Fibroblast of skin of right quadriceps (primary cell): ENCODE measurements at places on chromosomes 5 and 9.
A peak's percentile ranks its signal among the peaks of the same experiment; 100 is the strongest.

DNA sequence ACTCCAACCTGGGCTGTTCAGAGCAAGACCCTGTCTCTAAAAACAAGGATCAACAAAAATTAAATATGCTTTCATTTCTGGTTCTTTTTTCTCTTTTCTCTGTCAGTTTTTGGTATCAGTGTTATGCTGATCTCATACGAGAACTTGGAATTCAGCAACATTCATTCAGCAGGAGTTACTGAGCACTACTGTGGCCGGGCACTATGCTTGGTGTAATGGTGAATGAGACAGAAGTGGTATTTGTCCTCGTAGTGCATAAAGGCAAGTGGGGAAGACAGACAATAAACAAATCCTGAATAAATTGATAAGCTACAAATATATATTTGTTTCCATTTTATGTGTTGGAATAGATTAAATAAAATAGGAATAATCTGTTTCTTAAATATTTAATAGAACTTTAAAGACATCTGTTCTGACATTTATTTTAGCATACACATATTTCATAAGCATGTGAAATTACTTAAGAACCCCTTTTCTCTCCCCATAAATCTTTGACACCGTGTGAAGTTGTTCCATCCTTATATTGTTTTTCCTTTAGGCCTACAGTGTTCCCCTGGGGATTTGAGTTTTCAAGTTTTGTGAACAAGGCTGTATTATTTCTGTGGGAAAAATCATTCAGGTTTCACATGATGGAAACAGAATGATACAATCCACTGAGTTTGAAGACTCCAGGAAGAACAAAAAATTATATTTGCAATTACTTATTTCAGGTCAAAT is 24.6 kb downstream of the UBAP1 start:
- DNase-seq: no peak

- no peak for DNase-seq
Observed at GRCh38 chr5:132473019-132473531, 17.5 kb downstream of the IRF1 start.

GRCh38 chr5:24854850-24855249 is 210.1 kb upstream of the CDH10 start:
- DNase-seq: no peak

- DNase-seq: no peak
Observed at GRCh38 chr5:133368916-133369783, 243.2 kb downstream of the FSTL4 start.

GRCh38 chr5:11700391-11700790 is 203.9 kb downstream of the CTNND2 start:
- DNase-seq: no peak

DNA sequence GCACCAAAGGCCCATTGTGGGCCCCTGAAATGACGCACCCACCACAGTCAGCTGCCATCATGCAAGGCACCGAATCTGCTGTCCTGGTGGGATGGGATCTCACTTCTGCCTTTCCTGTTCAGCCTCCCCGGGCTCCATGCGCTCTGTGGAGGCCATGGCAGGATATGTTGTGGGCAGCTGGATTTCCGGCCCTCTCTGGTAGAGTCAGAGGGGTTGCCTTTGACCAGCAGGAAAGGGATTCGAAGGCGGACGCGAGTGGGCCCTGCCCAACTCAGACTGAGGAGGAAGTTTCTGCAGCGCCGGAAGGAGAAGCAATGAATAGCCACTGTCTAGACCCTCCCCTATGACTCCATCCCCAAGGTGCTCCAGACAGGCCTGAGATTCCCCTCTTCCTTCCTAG is 35.5 kb downstream of the GADD45G start:
- DNase-seq: no peak

- no peak for DNase-seq
Observed at GRCh38 chr5:76099756-76100155, 16.6 kb downstream of the SV2C start.

DNA sequence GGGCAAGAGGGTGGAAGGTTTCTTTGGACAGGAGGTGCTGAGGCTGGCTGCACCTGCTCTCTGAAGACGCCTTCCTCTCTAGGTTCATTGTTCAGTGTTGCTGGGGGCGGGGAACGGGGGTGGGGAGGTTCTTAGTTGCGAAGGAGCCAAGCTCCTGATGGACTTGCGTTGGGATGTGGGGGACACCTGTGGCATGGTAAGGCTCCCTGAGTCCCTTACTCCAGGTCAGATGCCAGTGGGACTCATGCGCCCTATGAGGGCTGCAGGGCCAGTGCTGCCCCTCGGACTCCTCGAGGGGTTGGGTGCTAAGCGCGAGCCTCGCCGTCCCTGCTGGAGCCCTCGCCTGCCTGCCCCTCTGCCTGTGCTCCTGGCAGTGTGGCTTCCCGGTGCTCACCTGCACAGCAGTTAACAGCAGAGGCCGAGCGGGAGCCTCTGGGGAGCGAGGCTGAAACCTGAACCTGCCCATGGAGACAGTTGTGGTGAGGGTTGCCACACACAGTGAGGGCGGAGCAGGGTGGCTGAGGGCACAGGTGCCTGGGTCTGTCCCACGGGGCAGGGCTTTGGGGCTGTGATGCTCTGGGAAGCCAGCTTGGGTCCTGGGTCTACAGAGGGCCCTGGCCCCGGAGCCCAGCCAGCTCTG is 5.5 kb downstream of the RNU6ATAC start:
- DNase-seq: no peak

- peak; percentile 30 for DNase-seq
Observed at GRCh38 chr5:94021246-94021645, 279.8 kb upstream of the POU5F2 start.

DNA sequence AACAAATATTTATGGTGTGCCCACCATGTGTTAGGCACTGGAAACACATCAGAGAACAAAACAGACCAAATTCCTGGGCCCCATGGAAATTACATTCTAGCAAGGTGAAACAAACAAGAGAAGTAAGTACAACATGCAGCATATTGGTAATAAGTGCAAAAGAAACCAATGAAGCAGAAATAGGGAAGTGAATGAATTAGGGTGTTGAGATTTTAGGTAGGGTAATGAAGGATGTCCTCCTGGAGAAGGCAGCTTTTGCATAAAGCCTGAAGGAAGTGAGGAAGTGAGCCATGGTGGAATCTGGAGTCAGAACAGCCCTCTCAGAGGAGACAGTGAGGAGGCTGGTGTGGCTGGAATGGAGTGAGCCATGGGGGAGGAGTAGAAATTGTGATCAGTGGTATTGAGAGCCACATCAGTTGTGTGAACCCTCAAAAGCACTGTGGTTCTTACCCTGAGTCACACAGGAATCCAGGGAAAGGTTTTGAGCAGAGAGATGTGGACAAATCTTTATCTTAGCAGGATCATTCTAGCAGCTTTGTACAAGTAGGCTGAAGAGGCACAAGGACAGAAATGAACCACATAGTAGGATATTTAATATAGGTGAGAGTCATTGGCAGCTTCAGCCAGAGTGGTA is 52.7 kb upstream of the ARL15 start:
- peak; percentile 47 for DNase-seq

DNA sequence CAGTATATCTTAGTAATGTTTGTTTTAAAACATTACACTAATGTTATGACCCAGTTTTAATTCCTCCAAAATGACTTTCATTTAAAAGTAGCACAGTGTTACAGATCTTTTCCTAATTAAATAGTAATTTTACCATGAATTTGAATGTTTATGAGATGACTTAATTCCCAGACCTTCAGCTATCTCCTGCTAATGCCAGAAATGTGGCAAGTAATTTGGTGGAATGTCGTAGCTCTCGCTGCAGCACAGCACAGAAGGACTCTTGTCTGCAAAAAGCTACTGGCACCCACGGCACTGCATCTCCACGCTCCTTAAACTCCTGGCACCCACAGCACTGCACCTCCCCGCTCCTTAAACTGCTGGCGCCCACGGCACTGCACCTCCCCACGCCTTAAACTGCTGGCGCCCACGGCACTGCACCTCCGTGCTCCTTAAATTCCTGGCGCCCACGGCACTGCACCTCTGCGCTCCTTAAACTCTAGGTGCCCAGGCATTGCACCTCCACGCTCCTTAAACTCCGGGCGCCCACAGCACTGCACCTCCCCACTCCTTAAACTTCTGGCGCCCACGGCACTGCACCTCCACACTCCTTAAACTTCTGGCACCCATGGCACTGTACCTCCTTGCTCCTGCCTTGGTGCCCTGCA is 163.1 kb downstream of the CDK5RAP2 start:
- DNase-seq: peak; percentile 32

GRCh38 chr5:126568206-126568755 is 26.7 kb downstream of the ALDH7A1 start:
- DNase-seq: no peak

DNA sequence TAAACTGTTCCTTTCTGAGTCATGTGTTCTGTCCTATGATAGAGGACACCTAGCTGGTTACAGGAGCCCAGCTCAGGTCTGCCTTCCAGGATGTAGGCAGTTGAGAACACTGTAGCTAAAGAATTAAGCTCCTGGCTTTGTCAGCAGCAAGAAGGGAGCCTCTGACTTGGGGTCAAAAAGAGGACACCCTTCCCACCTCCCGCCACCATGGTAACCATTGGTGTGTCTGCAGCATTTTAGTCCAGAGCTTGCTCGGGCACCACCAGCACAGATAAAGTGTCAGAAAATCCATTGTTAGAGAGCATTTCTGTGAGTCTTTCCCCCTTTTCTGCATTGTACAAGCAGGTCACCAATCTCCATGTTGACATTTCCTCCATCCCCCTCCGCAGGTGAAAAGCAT is 181.7 kb downstream of the DOCK8 start:
- no peak for DNase-seq

DNA sequence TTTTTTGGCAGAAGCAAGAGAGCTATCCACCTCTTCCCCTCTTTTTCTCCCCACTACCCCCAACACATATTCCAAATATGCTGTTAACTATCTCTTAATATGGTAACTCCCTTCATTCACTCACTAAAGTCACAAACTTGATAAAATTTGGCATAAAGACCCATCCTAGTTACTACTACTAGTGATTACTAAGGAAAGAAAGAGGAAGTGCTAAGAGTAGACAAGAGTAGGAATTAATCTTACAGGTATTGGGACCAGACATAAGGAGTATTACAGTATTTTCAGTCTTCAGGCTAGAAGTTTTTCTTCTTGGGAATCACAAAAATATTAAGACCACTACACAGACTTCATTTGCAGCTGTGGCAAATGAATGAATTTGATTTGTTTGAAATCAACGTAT is 2.2 kb downstream of the ADAMTS6 start:
- no peak for DNase-seq

- peak; percentile 11 for DNase-seq
Observed at GRCh38 chr5:146081556-146081955, 23.8 kb downstream of the PLAC8L1 start.

GRCh38 chr9:35696520-35697215 is 6.9 kb upstream of the TPM2 start:
- peak; percentile 32 for DNase-seq

GRCh38 chr9:109316207-109316640 is 4.6 kb downstream of the EPB41L4B start:
- peak; percentile 12 for DNase-seq

DNA sequence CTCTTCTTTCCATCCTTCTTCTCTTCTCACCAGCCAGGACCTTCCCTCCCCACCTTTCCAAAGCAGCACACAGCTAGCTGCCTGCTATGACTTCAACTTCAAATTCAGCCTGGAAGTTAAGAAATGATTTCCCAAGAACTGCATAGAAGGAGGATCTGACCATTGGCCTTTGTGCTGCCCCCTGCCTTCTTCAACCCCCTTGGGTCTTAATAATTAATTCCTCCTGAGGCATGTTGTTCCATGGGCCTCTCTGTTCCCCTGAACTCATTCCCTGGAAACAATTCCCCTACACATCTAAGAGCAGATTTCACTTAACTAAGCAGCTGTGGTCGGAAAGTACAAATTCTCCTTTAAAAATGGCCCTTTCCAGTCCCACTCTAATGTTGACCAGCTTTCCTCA is 62.4 kb downstream of the ADAMTS12 start:
- no peak for DNase-seq

DNA sequence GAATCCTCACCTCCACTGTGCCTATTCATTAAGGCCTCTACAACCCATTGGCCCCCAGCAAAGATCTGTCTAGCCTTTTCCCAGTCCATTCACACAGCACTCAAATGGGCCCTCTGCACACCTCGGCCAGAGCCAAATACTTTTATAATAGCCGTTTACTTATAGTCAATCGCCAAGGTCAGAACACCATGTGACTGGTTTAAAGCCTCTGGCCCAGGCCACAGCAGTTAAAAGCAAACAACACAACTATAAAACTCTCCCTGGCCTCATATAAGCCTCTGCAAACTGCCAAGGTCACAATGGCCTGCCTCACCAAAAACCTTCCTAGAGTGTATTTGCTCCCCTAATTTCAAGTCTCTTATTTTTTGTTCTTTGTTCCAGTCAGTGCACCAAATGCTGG is 562.6 kb downstream of the CAAP1 start:
- DNase-seq: no peak

GRCh38 chr5:100900142-100900795 is 2.8 kb downstream of the ST8SIA4 start:
- peak; percentile 33 for DNase-seq

DNA sequence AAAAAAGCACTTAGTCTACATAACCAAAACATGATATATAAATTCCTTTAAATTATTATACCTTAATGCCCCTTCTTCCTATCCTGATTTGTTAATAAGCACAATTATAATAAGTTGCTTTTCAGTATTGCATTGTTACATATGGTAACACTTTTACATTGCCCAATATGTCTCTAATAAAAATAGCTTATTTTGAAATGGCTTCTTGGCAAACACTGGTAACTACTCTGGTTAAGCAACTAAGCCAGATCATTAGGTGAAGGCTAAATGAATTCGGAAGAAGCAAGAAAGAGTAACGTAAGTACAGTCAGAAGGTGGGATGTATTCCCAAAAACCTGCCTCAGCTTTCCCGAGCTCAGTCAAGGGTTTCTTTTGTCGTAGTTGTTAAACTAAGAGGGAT is 85.3 kb downstream of the TTC39B start:
- peak; percentile 38 for DNase-seq

GRCh38 chr9:88319936-88320747 is 68.1 kb upstream of the SPIN1 start:
- DNase-seq: no peak

DNA sequence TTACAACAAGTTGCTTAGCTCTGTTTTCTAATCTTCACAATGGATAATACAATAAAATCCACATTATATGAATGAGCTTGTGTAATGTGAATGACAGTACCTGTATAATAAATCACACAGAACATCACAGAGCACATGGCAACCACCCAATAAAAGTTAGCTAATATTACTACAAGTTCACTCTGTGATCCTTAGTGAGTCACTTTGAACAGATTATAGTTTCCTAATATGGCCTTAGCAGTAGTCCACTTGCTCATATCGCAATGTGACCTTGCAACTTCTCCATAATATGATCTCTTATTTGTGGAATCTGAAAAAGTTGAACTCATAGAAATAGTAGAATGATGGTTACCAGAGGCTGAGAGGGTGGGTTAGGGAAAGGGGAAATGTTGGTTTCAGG is 361.3 kb downstream of the PTPRD start:
- peak; percentile 74 for DNase-seq

- DNase-seq: no peak
Observed at GRCh38 chr5:68531970-68532369, 316.4 kb downstream of the PIK3R1 start.

DNA sequence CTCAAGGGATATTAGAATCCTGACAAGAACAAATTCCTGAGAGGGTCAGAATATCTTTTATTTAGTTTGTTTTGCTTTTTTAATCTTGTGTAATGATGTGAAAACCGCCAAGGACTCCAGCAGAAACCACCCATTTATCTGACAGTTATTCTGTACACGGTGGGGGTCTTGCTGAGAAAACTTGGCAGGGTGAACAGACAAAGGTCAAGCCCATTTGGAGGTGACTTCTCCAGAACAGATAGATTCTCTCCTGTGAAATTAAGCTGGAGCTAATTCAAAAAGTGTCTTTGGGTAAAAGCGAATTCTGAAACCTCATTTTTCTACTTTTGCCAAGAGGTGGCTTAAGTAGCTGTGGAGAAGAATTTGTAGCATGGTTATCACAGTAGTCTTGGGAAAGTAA is 484.4 kb downstream of the SPOCK1 start:
- DNase-seq: no peak

- DNase-seq: no peak
Observed at GRCh38 chr5:115553082-115553481, 8.5 kb upstream of the FEM1C start.
